ENCODE measurements at places on chromosomes 4 and X.

DNA sequence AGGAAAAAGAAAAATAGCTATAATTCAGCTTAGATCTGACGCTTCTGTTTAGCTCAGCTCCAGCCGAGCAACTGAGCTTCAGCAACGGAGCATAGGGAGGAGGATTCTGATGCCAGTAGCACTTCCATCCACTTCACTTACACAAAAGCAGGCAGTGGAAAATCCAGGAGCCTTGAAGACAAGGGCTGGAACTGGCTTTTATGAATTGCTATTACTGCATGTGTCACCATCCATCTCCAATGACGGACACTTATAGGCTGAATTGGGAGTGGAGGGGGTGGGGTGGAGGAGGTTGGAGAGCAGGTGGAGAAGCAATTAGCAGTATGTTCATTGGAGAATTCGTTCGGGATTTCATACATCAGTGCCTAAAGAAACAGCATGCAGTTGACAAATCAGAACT lies 15.6 kb downstream of the ENOX2 start:
- DNase-seq = no peak

DNA sequence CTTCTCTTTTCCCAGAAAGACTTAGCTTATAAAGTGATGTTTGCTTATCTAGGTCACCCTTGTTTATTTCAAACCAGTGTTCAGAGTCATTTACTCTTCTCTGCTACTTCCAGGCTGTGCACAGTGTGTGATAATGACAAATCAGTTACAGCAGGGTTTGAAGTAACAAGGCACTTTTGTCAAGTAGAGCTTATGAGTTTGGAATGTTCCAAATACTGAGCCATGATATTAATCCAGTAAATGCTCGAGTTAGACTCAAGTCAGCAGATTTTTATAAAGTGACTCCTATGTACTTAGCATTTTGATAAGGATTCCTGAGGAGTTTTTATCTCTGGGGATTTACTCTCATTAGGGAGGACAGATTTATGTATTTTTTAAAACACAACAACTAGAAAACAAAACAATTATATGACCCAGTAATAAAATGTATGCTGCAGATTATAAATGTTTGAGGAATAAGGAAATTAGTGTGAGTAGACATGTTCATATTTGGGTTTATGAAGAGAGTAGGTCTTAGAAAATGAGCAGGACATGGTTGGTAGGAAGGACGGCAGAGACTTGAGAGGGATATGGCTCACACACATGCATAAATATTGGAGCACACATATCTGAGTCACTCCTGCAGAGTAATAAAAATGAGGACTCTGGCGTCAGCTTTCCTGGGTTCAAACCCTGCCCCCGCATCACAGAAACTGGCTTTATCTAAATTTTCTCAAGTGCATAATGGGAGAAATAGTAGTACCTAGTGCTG lies 271.2 kb downstream of the FBXO8 start:
- no peak for DNase-seq

GRCh38 chrX:124300405-124300804 lies 32.1 kb upstream of the TEX13D start:
- no peak for DNase-seq

- DNase-seq = no peak
These were observed 424.5 kb upstream of the FAM47C start for GRCh38 chrX:36583674-36584073.

DNA sequence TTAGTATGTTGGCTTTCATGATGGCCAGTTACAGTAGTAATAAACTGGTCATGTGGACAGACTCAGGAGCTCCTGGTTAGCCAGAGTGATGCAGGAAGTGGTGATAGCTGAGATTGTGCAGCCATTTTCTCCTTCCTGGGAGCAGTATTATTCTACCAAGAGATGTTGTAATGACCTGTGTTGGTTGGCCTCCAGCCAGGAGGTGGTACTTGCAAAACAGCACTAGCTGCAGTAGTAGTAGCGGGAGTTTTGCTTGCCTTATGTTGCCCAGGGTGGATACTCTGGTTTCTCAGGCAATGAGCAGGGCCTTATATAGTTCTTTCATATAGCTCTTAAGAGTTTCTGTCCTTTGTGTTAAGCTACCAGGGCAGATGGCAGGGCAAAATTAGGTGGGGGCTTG lies 998.8 kb downstream of the GLUD2 start:
- DNase-seq = no peak

DNA sequence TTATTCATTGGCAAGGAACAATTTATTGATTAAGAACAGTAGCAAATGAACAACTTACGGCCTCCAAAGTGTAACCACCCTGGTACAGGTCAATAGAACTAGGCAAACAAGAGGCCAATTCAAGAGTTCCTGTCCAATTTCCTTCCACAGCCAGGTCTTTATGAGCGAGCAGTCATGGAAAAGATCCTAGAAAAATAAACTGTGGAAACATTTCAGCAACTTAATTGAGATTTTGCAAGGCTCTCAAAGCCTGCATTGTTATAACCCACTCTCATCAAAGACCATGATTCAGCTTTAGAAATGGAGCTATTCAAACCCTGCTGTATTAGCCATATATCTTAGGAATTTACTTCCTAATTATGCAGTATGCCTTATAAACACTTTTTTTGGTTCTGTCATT lies 43.6 kb downstream of the UNC5C start:
- DNase-seq = no peak

DNA sequence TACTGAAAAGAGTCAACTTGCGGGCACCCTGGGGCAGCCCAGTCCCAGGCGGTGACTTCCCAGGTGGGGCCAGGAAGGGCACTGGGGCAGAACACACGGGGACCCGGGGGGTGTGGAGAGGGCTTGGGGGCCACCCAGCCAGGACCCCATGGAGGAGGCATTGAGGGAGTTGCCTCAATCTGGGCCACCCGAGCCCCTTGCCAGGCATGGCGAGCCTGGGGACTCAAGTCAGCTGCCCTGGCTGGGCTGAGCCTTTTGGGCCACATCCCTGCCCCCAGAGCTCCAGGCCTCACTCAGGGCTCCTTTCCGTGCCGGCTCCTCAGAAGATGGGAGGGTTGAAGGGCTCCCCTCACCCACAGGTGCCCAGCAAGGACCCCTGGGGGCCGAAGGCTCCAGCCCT lies 6.6 kb upstream of the CPLX1 start:
- no peak for DNase-seq

GRCh38 chrX:9859711-9860555 lies 73.7 kb downstream of the SHROOM2 start:
- DNase-seq = no peak

DNA sequence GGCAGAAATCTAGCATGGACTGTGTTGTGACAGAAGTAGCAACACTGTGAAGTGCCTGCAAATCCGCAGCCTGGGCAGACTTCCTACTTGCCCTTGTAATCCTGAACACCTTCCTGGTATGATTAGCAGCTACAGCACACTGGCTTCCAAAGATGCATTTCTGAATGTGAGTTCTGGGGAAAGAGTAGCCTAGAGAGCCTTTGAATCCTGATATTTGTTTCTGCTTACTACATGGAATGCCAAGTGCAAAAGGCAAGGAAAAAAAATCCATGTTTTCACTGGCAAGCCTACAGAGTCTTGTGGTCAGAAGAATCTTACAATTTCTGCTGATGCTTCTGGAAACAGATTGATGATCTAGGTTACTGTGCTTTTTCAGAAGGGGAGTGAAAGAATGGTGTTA lies 223.7 kb downstream of the COL25A1 start:
- no peak for DNase-seq

- no peak for DNase-seq
These were observed 1099.9 kb downstream of the RAPGEF2 start for GRCh38 chr4:160202802-160203201.

DNA sequence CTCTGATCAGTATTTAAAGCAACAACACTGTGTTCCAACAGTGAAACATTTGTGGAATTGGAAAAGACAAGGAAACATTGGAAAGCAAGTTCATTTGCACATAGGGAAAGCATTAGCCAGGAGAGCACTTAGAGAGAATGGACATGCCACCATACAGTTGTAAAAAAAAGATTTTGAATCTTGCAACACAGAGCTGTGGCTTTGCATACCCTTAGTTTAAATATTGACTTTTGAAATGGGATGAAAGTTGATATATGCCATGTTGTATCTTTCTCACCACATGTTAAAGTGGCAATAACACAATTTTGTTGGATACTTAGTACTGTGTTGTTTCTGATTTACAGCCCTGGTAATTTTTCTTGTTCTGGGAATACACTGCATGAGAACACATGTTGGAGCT lies 208.1 kb downstream of the BMPR1B start:
- no peak for DNase-seq

GRCh38 chr4:99647071-99647470 lies 10.6 kb downstream of the C4orf54 start:
- no peak for DNase-seq

DNA sequence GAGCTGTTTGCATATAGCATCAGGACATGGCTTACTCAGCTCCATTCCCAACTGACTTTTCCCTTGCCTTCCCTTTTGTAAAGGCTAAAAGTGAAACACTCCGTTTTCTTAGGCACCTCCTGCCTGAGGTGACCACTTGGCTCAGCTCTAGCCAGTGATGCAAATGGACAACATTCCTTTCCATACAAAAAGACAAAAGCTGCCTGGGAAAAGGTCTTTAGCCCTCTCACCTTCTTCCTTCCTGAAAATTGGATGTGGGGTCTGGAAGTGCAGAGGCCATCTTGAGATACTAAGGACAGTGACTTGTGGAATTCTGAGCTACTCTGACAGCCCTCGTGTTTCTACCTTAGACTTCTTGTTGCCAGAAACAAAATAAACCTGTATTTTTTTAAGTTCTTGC lies 27.7 kb upstream of the SFRP2 start:
- no peak for DNase-seq

DNA sequence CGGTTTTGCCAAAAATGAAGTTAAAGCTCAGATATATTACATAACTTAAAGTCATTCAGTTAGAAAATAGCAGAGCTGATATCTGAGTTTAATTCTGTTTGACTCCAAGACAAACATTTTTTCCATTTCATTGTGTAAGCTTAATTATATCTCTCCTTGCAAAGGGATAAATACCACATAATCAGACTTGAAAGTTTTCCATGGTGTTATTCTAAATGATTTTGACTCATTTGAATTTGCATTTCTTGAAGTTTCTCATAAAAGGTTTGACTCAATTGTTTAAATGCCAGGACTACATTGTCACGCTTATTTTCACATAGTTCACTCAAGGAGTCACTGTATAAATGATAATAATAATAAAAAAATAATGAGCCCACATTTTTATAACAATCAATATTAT lies 39.4 kb upstream of the DDX60 start:
- no peak for DNase-seq

- DNase-seq = no peak
These were observed 32.4 kb upstream of the PDLIM3 start for GRCh38 chr4:185567381-185568376.

- DNase-seq = no peak
These were observed 9.0 kb downstream of the TENM3 start for GRCh38 chr4:182252220-182252619.

GRCh38 chr4:3789587-3789986 lies 23.4 kb downstream of the ADRA2C start:
- DNase-seq = no peak

GRCh38 chr4:187999406-187999932 lies 3.9 kb downstream of the ZFP42 start:
- DNase-seq = no peak

GRCh38 chr4:176475067-176475466 lies 155.3 kb downstream of the SPCS3 start:
- no peak for DNase-seq

GRCh38 chrX:1207496-1208025 lies 4.9 kb downstream of the CRLF2 start:
- no peak for DNase-seq

GRCh38 chr4:6608758-6609414 lies 31.6 kb upstream of the MRFAP1 start:
- no peak for DNase-seq

- DNase-seq = no peak
These were observed 29.2 kb downstream of the EFHC2 start for GRCh38 chrX:44314259-44314734.

DNA sequence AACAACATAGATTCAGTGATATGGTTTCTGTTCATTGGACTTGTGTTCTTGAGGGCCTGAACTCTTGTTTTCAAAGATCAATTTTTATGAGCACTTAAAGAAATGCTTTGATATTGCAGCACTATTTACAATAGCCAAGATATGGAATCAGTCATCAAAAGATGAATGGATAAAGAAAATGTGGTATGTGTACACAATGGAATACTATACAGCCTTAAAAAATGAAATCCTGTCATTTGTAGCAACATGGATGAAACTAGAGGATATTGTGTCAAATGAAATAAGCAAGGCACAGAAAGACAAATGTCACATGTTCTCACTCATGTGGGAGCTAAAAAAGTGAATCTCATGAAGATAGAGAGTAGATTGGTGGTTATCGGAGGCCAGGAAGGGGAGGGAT lies 21.9 kb downstream of the RNF128 start:
- DNase-seq = no peak

GRCh38 chr4:25029479-25030276 lies 1.1 kb downstream of the LGI2 start:
- no peak for DNase-seq

GRCh38 chrX:77597090-77597489 lies 149.9 kb downstream of the FGF16 start:
- no peak for DNase-seq

- no peak for DNase-seq
These were observed 15.1 kb upstream of the PIGA start for GRCh38 chrX:15350329-15350996.

- DNase-seq = no peak
These were observed 14.7 kb downstream of the TBC1D14 start for GRCh38 chr4:6924361-6924779.

GRCh38 chr4:2482693-2483092 lies 13.8 kb downstream of the RNF4 start:
- DNase-seq = no peak

GRCh38 chr4:84568496-84568895 lies 14.4 kb upstream of the CDS1 start:
- no peak for DNase-seq

DNA sequence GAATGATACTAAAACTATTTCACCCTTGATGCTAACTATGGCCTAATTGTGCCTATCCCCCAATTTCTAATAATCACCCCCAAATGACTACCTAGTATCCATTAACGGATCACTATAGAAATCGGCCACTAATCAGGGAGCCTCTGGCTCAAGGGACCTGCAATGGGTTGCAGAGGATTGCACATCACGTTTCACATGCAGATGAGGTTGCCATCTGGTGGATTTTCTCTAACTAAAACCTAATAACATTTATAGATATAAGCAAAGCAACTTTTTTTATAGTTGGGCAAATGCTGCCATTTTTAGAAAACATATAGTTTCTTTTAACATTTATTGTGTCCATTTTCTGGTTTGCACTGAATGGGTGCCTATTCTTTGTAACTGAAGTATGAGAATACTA lies 28.3 kb upstream of the ALG13 start:
- no peak for DNase-seq

- DNase-seq = no peak
These were observed 74.5 kb downstream of the MID1 start for GRCh38 chrX:10545882-10546281.

GRCh38 chr4:183906739-183907651 lies 1.9 kb downstream of the STOX2 start:
- no peak for DNase-seq

DNA sequence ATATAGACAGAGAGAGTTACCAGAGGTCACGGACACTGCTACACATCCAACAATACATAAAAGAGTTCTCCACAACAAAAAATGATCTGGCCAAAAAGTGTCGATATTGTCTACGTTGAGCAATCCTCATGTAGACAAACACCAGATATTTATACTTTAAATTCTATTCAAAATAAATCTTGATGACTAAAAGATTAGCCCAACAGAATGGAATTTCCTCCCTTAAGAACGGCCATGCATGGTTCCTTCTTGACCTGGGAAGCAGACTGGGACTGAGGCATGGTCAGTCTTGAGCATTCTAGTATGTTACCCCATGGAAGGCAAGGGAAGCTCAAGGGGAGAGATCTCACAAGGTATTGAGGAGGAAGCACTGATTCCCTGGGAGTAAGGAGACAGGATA lies 43.5 kb downstream of the LHFPL1 start:
- no peak for DNase-seq
